ENCODE measurements at places on chromosomes 3 and 15.

DNA sequence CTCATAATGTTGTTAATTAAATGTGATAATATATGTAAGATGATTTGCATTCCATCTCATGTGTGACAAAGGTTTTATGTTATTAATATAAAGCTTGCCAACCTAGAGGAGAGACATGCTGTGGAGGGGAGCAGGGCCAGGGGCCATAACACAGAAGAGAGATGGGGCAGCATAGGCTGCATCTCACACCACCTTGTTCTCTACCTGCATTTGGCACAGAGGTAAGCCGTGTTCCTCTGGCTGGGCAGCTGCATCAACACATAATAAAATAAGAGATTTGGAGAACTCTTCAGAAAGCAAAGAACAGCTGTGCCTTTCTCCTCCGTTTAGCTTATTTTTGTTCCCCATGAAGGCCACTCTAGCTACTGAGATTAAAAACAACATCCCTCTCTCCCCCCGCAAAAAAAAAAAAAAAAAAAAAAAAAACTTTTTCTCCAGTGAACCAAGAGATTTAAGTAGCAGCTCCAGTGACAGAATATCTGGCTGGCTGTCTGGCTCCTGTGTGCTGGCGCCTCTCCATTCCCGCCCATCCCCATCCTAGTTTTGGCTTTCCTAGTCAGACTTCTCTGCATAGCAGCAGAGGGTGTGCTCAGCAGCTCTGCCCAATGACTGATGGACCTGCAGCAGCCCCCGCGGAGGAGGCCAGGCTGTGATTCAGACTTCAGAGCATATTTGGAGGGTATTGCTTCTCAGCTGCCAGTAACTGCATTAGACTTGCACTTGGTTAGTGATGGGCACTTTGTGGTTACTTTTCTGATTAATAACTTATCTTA, 52.2 kb upstream of the STXBP5L start:
- no peak for DNase-seq

DNA sequence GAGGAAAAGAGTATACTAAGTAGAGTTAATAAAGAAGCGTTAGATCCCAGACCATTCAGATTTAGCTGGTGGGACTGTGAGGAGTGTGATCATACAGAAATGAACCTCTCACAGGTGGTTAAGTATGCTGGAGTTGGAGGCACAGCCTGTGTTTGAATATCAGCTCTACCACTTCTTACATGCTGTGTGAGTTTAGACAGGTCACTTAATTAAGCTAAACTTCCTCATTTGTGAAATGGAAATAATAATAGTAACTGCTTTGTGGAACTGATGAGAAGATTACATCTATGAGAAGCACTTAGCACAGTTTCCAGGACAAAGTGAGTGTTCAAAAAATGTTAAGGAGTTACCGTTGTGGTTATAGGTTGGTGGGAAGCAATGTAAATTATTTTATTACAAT, 8.4 kb downstream of the ACP3 start:
- no peak for DNase-seq

- no peak for DNase-seq
Observed at GRCh38 chr3:5197470-5198312, 10.2 kb downstream of the EDEM1 start.

DNA sequence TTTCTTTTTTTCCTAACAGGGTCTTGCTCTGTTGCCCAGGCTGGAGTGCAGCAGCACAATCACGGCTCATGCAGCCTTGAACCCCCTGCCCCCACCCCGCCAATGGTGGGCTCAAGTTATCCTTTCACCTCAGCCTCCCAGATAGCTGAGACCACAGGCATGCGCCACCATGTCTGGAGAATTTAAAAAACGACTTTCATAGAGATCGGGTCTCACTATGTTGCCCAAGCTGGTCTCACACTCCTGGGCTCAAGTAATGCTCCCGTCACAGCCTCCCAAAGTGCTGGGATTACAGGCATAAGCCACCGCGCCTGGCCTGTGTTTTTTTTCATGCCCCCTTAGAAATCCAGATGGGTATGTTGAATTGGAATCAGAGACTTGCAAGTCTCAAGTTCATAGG, 40.3 kb downstream of the ERICH6 start:
- no peak for DNase-seq

DNA sequence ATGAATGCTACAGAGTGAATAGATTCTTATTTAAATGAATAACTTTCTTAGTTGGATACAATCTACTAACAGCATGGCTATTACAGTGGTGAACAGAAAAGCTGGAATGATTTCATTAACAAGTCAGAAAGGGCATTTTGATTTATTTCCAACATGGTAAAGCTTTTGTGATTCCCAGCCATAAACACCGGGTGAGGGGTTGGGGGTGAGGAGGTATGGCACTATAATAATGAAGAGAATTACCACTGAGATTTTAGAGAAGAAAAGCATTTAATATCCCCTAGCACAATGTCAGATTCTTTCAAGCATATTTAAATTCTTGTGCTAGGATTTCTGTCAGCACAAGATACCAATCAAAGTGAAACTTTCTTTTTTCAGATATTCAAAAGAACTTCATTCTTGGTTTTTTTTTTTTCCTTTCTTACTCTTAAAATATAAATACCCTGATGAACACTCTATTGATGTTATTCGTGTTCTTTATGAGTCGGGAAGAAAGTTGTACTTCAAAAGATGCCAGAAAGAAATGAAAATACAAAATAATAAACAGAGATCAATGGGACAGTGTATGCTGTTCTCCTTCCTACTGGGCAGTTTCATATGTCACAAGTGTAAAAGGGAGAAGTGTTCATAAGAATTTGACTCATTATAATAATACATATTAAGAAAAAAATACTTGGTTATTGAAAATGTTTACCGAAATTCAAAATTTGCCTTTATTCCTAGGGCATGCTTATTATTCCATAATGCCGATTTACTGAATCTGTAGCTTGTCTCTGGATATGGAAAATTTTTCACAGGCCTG, 522.8 kb downstream of the CADM2 start:
- no peak for DNase-seq

DNA sequence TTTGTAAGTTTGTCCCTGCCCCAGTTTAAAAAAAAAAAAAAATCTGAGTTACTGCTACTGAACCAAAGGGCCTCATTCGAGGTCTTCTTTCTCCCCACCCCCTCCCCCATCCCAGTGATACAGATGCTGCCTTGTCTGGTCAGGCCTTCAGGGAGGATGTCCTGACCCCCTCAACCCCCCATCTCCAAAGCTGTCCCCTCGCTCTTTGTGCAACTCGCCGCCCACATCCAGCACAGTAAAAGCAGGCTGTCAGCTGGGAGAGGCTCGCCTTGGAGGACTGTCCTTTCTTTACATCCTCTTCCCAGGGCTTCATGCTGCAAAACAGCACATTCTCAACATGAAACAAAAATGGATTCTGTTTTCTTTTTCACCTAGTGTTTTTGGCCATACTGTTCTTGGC, 133.4 kb downstream of the VGLL4 start:
- no peak for DNase-seq

DNA sequence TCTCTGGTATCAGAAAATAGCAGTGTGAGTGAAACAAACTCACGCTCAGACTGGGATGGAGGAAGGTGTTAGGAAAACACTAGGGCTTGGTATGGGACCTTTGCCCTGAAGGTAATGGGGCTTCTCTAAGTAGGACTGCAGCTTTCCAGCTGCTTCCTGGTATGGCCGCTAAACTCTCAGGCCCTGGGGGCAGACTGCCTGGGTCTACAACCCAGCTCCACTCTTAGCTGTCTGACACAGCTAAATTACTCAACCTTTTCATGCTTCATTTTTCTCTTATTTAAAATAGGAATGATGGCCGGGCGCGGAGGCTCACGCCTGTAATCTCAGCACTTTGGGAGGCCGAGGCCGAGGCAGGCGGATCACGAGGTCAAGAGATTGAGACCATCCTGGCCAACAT, 5.2 kb upstream of the YEATS2 start:
- DNase-seq = no peak

- no peak for DNase-seq
Observed at GRCh38 chr3:151093905-151094304, 8.4 kb downstream of the MED12L start.

GRCh38 chr3:108509871-108510270, 525 bp downstream of the MYH15 start:
- no peak for DNase-seq

GRCh38 chr15:22259881-22260421, 179.6 kb downstream of the OR4M2 start:
- no peak for DNase-seq

DNA sequence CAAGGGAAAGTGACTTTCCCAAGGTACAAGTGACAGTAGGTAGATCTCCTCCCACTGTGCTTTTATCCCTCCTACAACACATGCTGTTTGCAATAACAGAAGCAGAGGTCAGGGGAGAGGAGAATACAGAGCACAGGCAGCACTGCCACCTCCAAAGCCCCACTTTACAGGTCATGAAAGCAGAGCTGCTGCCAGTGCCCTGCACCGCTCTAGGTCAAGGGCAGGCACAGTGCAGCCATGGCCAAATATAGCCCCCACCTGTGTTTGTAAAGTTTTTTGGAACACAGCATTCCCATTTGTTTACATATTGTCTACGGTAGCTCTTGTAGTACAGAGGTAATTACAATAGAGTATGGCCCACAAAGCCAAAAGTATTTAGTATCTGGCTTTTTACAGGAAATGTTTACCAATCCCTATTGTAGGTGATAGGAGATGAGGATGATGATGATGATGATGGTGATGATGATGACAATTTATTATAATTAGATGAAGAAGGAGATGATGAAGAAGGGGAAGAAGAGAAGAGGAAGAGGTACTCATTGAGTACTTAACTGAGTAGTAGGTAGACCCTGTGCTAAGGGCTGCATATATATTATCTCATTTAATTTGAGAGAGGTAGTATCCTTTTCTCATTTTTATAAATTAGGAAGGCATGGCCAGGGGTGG, 20.4 kb downstream of the HDC start:
- DNase-seq = no peak

- no peak for DNase-seq
Observed at GRCh38 chr3:192866804-192867203, 50.9 kb downstream of the MB21D2 start.

GRCh38 chr3:46898321-46899150, 21.0 kb downstream of the PTH1R start:
- DNase-seq = no peak

DNA sequence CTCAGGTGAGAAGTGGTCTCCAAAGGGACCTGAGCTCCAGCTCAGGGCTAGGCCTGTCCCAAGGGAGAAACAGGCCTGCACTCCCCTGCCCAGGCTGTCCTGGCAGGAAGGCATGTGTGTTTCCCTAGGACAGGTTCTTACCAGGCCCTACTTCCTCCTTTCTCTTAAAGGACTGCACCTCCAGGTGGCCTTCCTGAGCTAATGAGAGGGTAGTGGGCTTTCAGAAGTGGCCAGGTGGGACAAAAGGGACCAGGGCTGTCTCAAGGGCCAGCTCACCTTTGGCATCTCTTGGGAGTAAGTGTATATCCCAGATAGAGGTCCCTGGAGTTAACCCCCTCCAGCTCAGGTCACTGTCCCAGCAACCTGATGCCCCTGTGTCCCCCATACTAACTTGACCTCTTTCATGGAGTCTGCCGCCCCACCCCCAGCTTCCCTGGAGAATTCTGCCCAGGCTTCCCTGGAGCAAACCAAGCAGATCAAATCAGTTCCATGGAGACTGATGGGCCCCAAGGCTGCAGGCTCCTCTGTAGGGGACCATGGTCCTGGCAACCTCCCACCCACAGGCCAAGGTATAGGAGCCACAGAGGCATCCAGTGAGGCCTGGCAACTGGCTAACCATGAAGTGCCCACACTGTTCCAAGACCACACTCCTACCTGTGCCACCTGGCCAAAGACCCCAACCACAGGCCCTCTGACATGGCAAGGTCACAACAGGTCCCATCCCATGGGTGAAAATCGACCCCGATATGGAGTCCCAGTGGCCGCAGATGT, 67.6 kb downstream of the ZNF445 start:
- DNase-seq = no peak

DNA sequence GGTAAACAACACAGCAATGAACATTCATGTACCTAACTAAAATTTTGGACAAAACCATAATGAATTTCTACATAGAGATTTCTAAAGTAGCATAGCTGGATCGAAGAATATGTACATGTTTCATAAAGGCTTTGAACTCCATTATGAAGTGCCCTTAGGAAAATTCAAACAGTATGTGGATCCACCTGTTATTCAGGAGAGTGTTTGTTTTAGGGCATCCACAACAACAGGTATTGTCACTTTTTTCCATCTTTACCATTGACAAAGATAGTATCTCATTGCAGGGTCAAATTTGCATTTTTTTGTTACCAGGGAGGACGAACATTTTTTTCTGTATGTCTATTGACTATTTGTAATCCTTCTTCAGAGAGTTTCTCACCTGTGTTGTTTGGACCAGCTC, 75.0 kb downstream of the COL6A5 start:
- DNase-seq = no peak

GRCh38 chr3:114060906-114061655, 4.5 kb downstream of the QTRT2 start:
- DNase-seq = no peak

DNA sequence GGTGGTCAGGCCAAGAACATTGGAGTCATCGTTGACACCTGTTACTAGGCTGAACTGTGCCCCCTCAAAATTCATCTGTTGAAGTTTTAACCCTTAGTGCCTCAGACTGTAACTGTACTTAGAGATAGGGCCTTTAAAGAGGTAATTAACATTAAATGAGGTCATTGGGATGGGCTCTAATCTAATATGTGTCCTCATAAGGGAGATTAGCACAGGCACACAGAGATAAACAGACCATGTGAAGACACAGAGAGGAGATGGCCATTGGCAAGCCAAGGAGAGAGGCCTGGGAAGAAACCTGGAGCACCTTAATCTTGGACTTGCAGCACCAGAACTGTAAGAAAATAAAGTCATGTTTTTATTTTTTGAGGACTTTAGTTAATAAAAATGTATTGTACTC, 59.6 kb downstream of the PLCL2 start:
- no peak for DNase-seq

DNA sequence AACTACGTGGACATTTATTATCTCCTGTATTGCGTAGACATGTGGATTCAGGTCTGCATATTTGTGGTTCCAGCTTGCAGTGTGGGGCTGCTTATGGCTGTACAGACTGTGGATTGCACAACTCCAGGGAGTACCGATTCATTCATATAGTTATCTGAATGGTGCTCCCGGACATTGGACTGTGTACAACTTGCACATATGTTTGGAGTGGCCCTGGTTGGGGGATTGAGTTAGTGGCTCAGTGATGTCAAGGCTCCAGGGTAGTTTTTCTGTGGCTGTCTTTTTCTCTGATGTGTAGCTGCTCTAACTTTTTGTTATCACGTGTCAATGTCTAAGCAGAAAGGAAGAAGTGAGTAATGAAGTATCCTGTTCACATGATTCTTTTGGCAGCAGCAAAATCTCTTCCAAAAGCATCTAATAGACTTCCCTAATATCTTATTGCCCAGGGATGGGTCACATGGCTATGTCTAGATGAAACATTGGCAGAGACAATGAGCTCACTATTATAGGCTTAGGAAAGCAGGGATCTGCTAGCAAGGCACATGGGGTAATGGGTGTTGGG, 15.8 kb downstream of the ST3GAL6 start:
- DNase-seq = no peak

- no peak for DNase-seq
Observed at GRCh38 chr3:126194713-126195305, 14.4 kb upstream of the ALDH1L1 start.

Data from stimulated activated CD8-positive, alpha-beta memory T cell treated with anti-CD3 and anti-CD28 coated beads, Interleukin-2, amount 100 ng/mL, for 1 hour (primary cell).